Lung (tissue), 17 donors: ENCODE measurements at places on chromosomes 16 and 17. TPM values are rescaled to one million over a fixed set of nuclear protein-coding genes. Genes with fewer than 3 reads are reported as not detected.

Gene TMIGD1
- not detected for polyA plus RNA-seq

Gene DPEP2
- 20.4 TPM for polyA plus RNA-seq

Gene PLLP
- polyA plus RNA-seq = 98.7 TPM

Gene MT1H
- polyA plus RNA-seq = 1.9 TPM

Gene SMPD3
- 3.5 TPM for polyA plus RNA-seq

Gene PTGES3L
- 0.43 TPM for polyA plus RNA-seq

Gene PRDM7
- polyA plus RNA-seq = not detected

Gene OR3A2
- not detected for polyA plus RNA-seq

Gene KRT40
- polyA plus RNA-seq = 0.31 TPM

Gene CRYBA1
- not detected for polyA plus RNA-seq

Gene AURKB
- 3.6 TPM for polyA plus RNA-seq

Gene CDRT15L2
- polyA plus RNA-seq = not detected

Gene KIF19
- polyA plus RNA-seq = 4.2 TPM

Gene ASGR2
- 3.5 TPM for polyA plus RNA-seq

Gene CDH1
- polyA plus RNA-seq = 33.2 TPM

Gene HOXB3
- polyA plus RNA-seq = 1.9 TPM

Gene PMFBP1
- polyA plus RNA-seq = 1.1 TPM

Gene ABCC12
- polyA plus RNA-seq = not detected

Gene FZD2
- 5.5 TPM for polyA plus RNA-seq

Gene TRAF4
- 56.3 TPM for polyA plus RNA-seq

Gene UNK
- 15.5 TPM for polyA plus RNA-seq

Gene GRN
- polyA plus RNA-seq = 160 TPM

Gene NDRG4
- polyA plus RNA-seq = 5.3 TPM

Gene RHBDL1
- polyA plus RNA-seq = 2.2 TPM

Gene TMEM114
- polyA plus RNA-seq = not detected

Gene SLC16A5
- 27.9 TPM for polyA plus RNA-seq

Gene UNKL
- 7.9 TPM for polyA plus RNA-seq

Gene CHST4
- polyA plus RNA-seq = 0.28 TPM

Gene ZNF597
- polyA plus RNA-seq = 1.5 TPM

Gene ZNF750
- polyA plus RNA-seq = 1.3 TPM

Gene TNP2
- not detected for polyA plus RNA-seq

Gene PRSS8
- polyA plus RNA-seq = 83.2 TPM

Gene LRRC37A
- polyA plus RNA-seq = 0.64 TPM

Gene SDK2
- 1.5 TPM for polyA plus RNA-seq

Gene SHPK
- polyA plus RNA-seq = 6.7 TPM

Gene GCGR
- polyA plus RNA-seq = 0.12 TPM

Gene KRTAP4-3
- not detected for polyA plus RNA-seq

Gene PHOSPHO1
- 0.37 TPM for polyA plus RNA-seq

Gene GSDMA
- 0.33 TPM for polyA plus RNA-seq

Gene C16orf46
- 1.9 TPM for polyA plus RNA-seq

Gene VWA3A
- 4.6 TPM for polyA plus RNA-seq

Gene ZNF75A
- polyA plus RNA-seq = 11.3 TPM

Gene IKZF3
- polyA plus RNA-seq = 1.0 TPM

Gene USP6
- polyA plus RNA-seq = 0.10 TPM

Gene TUBD1
- 4.8 TPM for polyA plus RNA-seq

Gene PRM2
- polyA plus RNA-seq = not detected

Gene SLC47A2
- 0.06 TPM for polyA plus RNA-seq

Gene FN3K
- polyA plus RNA-seq = 16.6 TPM
